HCEC 1CT (cell line): ENCODE measurements at places on chromosomes 16 and 17.
A peak's percentile ranks its signal among the peaks of the same experiment; 100 is the strongest.

DNA sequence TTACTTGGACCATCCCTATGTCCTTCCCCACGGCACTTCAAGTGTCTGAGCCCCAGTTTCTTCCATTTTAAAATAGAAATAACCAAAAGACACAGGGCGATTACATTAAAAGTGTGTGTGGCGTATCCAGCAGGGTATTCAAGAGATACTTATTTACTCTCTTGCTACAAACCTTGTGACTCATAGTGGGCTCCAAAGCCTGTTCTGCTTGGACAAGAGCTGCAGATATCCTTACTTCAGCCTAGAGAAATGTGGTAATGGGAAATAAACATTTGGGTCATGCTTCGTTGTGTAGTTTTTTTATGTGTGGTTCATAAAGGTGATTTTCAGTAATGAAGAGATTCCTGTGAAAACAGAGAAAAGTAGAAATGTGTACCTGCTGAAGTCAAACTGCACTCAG is 288.9 kb upstream of the CDH11 start:
- no peak for DNase-seq

DNA sequence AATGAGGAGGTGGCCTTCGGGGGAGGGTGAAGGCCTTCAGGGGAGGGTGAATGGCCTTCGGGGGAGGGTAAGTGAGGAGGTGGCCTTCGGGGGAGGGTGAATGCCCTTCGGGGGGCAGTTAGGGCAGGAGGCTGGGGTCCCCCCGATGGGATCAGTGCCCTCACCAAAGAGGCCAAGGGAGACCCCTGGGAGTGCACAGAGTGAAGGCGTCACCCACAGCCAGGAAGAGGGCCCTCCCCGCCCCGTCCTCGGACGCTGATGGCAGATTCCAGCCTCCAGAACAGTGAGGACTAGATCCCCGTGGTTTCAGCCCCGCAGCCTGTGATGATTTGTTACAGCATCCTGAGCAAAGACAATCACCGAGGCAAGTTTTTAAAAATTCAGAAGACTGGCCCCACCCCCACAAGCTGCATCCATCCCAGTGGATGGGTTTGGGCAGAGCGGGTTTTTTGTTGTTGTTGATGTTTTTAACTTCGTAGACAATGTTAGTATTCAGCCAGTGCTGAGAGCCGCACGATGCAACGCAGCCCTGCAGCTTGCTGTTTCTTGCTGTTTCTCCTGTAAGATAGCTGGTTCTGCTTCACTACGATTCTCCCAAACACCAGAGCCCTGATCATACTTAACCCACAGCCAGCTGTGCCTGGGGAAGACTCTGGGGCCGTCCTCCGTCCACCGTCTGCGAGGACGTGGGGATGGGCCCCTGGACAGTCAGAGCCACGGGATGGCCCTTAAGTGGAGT is 40.7 kb upstream of the CBFA2T3 start:
- no peak for DNase-seq

- DNase-seq, result no peak
Observed at GRCh38 chr17:6489016-6489550, 44.8 kb downstream of the PIMREG start.

GRCh38 chr16:10592611-10593010 is 12.2 kb upstream of the EMP2 start:
- DNase-seq, result no peak

DNA sequence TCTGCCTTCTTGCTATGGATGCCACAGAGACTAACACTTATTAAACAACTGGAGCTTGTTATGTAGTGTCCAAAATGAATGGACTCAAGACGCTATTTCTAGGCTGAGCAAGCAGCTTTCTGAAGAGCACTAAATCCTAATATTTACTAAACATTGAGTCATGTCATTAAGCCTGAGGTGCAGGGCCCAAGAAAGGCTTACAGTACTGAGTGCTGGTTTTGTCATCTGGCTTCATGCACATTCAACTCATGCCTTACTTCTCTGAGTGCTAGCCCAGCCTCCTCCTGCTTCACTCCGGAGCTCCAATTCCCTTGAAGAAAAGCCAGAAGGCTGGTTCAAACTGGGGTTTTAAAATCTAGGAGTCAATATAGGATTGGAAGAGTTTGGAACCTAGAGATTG is 363.3 kb upstream of the CDH5 start:
- DNase-seq, result peak; percentile 63

DNA sequence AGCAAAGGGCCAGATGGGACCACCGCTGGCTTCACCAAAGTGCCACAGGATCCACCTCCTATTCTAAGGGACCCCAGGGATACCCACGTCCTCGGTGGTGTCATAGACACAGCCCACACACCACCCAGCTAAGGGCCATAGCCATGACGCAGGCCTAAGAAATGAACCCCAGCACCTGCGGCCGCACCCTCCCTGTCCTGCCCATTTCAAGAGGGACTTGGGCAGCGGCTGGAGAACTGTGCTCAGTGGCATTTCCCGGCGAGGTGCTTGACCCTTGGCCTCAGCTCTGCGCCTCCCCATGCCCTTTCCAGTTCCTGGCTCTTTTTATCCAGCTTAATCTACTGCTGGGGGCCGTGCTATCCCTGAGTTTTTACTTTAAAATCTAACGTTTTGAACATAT is 27.3 kb downstream of the ZNF778 start:
- no peak for DNase-seq

DNA sequence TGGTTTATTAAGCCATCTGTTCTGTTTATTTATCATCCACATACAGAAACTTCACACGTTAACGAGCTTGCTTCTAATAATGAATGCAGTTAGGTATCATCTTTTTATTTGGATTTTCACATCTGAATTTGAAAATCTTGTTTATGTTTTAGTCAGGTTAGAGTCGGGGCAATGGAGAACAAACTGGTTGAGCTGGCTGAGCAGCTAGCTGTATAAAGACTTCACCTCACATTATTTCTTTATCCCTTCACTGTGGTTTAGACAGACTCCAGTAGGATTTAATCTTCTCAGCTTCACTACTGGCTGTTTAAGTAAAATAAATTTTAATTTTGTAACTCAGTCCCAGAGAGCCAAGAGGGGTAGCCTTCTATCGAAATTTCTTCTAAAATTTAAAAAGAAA is 415.9 kb downstream of the RBFOX1 start:
- no peak for DNase-seq

- no peak for DNase-seq
Observed at GRCh38 chr17:57682701-57683100, 62.4 kb downstream of the CCDC182 start.
